ENCODE measurements at places on chromosomes 6 and 20.

GRCh38 chr20:38692436-38693411 lies 31.6 kb upstream of the SLC32A1 start:
- H3K27ac ChIP-seq, result no peak overlapping the region
- no peaks in the 10 kb centered on the region for H3K4me1 ChIP-seq

GRCh38 chr6:16660157-16660497 lies 101.1 kb downstream of the ATXN1 start:
- peak overlapping the region; percentile 80 for H3K4me3 ChIP-seq
- H3K27me3 ChIP-seq, result no peaks in the 10 kb centered on the region
- peaks cover 50% of the 10 kb centered on the region for H3K36me3 ChIP-seq
- peak overlapping the region; percentile 99 for H3K27ac ChIP-seq

DNA sequence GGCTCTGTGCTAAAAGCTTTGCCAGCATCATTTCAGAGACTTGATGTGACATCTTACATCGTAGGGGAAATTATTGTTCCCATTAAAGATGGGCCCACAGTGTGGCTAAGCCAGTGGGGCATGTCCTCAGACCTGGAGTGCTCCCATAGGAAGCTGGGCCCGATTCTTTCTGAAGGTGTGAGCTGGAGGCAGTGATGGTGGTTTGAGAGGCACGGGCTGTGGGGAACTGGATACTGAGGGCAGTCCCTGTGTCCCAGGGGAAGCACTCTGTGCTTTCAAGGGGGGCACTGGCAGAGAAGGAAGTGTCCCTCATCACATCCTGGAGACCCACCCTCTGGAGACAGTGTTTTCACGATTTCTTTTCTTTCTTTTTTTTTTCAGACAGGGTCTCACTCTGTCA lies 8.6 kb upstream of the FAM110A start:
- no peaks in the 10 kb centered on the region for H3K27me3 ChIP-seq
- no peak overlapping the region for H3K4me3 ChIP-seq
- H3K4me1 ChIP-seq, result peaks cover 4% of the 10 kb centered on the region
- no peaks in the 10 kb centered on the region for H3K36me3 ChIP-seq
- H3K27ac ChIP-seq, result no peak overlapping the region

DNA sequence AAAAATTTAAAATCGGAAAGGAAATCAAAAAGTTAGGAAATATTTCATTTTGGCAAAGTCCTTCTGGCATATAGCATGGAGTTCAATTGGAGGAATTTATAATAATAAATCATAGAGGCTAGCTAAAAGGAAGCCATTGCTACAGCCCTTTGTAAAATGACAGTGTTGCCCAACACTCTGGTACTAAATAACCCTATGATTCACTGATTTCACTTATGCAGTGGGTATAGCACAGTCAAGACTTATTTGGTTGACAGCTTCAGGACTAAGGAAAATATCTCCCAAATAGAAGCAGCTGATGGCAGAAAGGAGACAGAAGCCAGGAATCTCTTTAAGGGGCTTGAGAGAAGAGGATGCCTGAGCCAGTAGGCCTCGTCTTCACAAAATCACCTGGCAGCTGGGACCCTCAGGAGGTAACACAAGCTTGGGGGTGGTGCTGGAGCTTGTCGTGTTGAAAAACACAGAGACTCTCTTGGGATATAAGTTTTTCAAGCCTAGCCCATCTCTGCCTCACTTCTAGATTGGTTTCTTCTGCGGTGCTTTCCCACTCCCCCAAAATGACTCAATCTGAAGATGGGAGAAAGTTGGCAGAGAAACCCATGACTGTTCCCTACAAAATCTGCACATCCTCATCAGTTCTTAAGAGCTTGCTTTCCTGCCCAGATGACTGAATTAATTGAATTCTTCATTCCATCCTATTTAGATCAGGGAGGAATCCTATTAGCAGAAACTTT lies 38.4 kb upstream of the EYA4 start:
- no peak overlapping the region for H3K27ac ChIP-seq
- H3K36me3 ChIP-seq, result no peaks in the 10 kb centered on the region
- ATAC-seq, result no peak
- H3K4me3 ChIP-seq, result no peak overlapping the region
- no peaks in the 10 kb centered on the region for H3K4me1 ChIP-seq

- no peak overlapping the region for H3K4me3 ChIP-seq
- H3K36me3 ChIP-seq, result peaks cover 9% of the 10 kb centered on the region
- no peaks in the 10 kb centered on the region for H3K4me1 ChIP-seq
Observed at GRCh38 chr20:33415948-33416347, 14.6 kb upstream of the CDK5RAP1 start.

DNA sequence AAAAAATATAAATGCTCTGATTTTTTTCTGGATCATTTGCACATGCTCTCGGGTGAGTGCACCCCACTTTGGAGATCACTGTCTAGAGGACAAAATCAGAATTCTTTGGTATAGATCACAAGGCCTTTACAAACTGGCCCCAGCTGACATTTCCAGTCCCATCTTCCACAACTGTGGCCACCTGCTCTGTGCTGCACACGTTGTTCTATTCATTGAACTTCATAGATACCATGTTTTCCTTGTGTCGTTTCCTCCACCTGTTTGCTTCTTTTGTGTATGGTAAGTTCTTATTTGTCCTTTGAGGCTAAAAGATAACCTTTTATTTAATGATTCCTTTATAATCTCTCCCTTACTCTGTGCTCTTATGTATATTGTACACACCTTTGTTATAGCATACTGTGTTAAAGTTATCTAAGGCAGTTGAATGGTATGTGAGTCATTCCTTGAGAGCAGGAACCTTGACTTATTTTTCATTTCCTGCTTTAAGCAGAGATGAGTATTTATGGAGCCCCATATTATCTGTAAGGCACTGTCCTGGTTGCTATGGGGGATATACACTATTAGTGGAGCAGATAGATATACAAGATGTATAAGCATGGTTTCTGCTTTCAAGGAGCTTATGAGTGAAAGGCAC lies 12.0 kb upstream of the SLC17A5 start:
- no peak overlapping the region for H3K27ac ChIP-seq
- H3K4me3 ChIP-seq, result no peak overlapping the region
- peak; percentile 76 for ATAC-seq
